CD4-positive, alpha-beta T cell treated with Interleukin-15 for 1 hour (primary cell): ENCODE measurements at places on chromosomes 3 and 15.

DNA sequence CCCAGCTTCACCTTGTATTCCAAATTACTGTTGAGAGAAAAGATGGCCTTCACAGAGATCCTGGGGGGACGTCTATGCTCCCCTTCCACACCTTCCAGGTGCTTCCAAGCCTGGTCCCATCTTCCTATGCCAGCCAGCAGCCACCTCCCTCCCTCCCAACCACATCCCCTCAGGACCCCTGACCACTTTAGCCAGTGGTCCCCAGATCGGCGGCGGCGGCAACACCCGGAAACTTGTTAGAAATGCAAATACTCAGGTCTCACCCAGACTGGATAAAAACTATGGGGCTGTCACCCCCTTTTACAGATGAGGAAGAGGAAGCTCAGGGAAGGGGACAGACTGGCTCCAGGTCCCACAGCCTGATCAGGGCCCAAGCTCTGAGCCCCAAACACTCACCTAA, 38.0 kb upstream of the PRSS50 start:
- DNase-seq: no peak

DNA sequence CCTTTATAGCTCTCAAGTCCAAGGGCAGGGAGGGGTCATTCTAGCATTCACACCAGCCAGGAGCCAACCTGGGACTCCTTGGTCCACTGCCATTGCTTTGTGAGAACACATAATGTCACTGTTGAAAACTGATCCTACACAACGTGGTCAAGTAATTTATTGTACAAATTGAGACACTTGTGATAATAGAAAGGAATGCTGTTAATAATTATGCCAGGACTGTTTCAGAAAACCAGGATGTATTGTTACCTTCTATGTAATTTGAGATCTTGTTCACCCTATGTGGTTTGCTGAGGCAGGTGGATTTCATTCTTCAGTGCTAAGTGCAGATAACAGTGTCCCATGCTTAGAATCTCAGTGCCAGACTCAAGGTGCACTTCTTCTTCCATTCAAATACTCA, 33.3 kb downstream of the TMCO5A start:
- DNase-seq: no peak

GRCh38 chr15:47388299-47388698, 329.0 kb upstream of the SEMA6D start:
- DNase-seq: no peak

GRCh38 chr3:30539206-30539605, 67.2 kb upstream of the TGFBR2 start:
- DNase-seq: no peak

DNA sequence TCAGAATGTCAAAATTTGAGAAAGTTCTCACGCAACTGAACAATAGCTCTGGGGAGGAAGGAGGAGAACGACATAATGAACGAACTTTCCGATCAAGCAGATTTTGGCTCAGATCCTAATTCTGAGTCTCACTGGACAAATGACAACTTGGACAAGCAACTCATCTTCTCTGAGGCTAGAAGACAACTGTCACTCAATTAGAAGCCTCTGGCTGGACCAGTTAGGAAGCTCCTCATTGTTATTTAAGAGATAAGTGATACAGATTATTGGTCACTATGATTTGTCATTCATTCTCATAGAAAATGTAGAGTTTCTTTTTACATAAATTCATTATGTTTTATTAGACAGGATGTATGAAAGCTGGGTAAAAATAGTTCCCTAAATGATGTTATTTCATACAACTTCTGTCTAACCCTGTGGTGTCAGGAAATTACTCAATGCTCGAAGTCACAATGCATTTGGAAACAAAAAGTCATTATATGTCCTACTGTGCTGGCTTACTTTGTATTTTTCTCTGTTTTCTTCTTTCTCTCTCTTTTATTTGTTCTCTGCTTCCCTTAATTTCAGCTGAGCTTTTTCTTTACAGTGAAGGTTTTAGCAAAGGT, 11.0 kb upstream of the C3orf49 start:
- DNase-seq: no peak
